Stimulated activated CD4-positive, alpha-beta T cell treated with anti-CD3 and anti-CD28 coated beads, Interleukin-2, amount 100 ng/mL, for 4 hours (primary cell): ENCODE measurements at places on chromosomes 5 and 9.

- DNase-seq, result peak; percentile 29
Measured at GRCh38 chr9:75265525-75265972, 177.2 kb downstream of the OSTF1 start.

DNA sequence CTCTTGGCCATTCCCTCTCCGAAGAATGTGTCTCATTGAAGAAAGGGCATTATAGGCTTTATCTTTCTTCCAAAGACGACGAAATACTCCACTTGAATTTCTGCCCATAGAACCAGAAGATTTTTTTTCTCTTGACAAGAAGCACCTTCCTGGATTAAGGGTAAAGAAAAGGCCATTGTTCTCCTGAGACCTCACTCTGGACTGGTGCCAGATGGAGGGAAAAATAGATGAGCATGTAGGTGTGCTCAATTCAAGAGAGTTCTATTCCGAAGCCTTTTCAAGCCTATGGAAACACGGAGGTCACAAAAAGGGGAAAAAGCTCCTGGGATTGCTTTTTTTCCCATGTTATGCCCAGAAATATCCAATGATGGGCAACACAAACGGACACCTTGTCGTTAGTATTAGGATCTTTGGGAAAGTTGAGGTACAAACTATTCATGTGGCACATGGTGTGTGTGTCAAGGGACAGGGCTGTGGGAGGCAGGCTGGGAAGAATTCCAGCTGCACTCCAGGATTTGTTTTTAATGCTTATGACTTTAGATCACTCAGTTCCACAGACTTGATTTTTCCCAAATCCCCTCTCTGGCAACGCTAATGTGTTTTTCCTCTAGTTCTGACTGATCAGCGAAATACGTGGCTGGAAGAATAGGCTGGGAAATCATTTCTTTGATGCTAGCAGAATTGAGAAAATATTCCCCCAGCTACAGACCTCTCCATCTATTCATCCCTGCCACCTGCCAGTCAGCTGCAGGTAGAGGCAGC lies 89.9 kb downstream of the SIL1 start:
- no peak for DNase-seq

DNA sequence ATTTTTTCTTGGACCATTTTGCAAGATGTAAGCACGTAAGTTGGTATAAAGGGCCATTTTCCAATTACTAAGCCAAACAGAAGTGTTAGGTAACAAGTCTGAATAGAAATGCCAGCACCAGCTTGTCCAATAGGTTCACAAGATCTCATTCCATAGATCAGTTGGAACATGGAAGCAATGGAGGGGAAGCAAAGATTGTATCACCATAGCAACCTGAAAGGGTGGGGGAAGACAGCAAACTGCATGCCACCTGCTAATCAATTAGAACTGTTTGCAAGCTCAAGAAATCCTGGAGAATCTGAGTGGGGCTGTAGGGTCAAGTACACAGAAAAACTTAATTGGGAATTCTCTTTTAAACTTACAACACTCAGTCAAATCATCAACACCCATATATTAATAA lies 264.9 kb upstream of the EFNA5 start:
- no peak for DNase-seq

DNA sequence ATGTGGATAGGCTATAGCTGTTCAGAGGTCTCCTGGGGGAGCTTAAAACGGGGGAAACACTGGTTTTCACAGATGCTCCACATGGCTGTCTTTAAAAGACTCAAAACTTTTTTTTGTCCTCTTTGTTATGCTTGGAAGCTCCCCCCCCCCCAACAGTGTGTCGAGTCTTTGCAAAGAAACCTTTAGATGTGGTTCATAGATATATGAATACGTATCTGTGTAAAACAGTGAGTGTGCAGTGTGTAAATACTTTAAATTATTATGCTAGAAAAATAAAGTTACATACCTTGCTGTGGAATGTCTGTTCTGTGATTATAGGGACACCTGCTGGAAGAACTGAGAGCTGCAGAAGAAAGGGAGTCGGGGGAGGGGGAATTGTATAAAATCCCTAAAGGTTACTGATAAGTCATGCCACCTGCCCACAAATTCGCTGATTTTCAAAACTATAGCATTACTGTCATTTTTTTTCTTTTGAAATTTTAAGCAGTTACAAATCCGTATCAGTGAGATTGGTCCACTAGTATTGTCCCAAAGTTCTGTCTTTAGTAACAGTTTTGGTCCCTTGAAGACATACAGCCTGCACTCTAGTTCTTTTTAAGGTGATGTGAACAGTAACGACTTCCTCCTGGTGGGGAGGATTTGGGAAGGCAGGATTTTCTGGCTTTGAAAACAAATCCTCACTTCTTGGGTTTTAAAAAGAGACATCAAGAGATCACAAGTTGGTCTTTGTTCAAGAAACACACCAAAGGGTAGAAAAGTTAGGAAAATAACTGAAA lies 22.9 kb downstream of the RGMB start:
- peak; percentile 44 for DNase-seq

DNA sequence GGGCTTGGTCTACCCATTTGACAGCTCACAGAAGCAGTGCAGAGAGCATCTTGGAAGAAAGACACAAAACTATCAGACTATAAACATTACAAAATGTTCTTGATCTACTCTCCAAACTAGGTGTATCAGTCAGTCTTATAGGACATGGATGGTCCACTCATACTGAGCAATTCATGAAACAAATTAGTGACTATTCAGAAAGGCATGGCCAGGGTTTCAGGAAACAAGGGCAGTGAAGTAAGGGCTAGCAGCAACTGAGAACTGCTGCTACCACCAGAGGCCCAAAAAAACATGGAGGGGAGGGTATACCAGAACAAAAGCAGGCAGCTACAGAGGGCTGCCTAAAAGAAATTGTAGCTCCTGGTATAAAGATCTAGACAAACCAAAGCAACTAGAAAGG lies 287.0 kb downstream of the PIK3R1 start:
- no peak for DNase-seq

DNA sequence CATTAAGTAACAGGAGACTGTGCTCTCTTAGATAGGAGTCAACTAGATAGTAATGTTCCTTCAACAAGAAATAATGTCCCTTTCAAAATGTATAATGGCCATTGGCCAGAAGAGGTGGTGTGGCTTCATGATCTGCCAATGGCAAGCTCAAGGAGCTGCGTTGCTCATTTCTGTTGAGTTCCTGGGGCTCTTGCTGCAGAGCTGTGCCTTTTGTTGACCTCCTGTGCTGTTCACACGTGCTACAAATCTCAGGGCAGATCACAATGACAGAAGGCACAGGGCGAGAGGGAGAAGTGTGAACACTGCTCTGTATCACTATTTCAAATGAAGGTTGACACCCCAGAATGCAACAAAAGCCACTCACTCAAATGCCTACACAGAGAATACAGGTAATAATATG lies 16.0 kb upstream of the TBC1D2 start:
- no peak for DNase-seq

- DNase-seq, result no peak
Measured at GRCh38 chr9:134837529-134837928, 43.1 kb upstream of the FCN2 start.

GRCh38 chr5:126056352-126056751 lies 366.9 kb upstream of the GRAMD2B start:
- DNase-seq, result no peak

DNA sequence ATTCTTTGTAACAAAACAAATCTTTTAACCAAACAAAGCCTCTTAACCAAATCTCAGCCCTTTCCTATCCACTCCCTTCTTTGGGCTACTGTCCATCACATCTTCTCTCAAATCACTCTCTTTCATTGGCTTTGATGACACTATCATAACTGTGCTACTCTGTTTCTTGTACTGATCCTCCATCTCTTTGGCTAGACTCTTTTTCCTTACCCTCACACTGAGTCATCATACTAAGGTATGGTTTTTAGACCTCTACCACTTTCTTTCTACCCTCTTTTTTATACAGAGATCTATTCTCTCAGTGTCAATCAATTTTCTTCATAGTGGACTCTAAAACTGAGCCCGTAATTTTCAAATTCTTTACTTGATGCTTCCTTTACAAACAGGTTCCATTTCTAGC lies 174.9 kb downstream of the RAPGEF6 start:
- DNase-seq, result no peak

- no peak for DNase-seq
Measured at GRCh38 chr5:179430193-179431175, 85.2 kb upstream of the ADAMTS2 start.

DNA sequence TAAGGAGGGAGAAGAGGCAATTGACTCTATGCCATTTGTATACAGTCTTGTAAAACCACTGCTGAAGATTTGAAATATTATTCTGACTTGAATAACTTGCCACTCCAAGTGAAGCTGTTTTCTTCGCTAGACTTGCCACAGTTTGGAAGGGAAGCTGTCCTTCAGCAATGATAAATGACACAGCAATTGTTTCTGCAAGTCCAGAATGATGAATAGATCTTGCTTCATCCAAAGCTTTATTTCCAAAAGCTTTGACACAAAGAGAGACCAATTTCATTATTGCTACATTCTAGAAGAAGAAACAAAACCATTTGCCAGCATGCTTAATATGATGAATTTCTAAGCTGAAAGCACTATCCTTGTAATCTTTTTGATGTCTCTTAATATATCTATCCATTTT lies 73.7 kb downstream of the ZNF366 start:
- DNase-seq, result no peak

DNA sequence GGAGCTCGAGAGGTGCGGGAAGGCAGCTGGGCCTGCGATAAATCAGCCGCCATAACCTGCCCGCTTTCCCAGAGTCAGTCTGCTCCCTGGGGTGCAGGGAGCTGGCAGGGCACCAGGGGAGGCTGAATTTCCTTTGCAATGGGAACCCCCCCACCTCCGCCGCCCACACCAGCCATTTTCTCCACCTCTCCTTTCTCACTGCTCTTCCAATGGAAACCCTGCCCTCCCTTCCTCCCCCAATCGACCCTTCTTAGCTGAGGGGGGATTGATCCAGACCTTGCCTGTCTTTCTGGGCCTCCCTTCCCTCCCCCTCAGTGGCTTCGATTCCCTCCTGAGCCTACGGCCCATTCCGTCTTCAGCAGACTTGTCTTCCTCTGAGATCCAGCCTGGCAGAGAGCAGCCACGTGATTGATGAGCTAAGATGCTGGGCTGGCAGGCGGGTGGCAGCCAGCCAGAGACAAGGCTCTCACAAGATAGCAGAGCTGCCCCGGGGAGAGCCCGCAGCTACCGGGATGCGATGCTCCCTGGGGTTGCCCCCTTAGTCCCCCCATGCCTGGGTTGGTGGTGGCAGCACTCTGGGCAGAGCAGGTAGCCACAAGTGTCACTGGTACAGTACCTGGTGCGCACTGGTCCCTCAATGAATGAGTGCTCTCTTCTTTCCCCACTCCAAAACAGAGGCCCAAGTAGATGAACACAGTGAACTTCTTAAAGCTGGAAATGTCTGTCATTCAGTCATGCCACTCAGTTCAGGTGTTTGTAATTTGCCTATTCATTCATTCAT lies 53.7 kb upstream of the FABP6 start:
- DNase-seq, result no peak

DNA sequence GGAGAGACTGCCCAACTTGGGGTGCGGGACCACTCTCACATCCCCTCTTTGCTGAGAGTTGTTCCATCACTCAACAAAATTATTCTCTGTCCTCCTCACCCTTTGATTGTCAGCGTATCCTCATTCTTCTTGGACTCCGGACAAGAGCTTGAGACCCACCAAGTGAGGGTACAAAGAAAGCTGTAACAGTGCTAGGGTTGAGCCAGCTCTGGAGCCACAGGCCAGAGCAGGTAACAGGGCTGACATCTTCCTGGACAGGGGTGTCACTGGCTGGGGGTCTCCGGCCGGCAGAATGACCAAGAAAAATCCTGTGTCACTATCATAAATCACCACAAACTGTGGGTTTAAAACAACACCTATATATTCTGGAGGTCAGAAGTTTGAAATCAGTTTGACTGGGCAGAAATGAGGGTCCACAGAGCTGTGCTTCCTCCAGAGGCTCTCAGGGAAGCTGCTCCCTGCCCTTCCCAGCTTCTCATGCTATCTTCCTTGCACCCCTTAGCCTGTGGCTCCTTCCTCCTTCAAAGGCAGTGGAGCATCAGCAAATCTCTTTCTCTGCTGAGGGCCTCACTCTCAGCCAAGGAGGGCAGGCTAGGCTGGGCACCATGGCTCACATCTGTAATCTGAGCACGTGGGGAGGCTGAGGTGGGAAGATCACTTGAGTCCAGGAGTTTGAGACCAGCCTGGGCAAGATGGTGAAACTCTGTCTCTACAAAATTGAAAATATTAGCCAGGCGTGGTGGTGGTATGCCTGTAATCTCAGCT lies 4.1 kb upstream of the BBLN start:
- no peak for DNase-seq

GRCh38 chr5:4700069-4700468 lies 440.1 kb upstream of the ADAMTS16 start:
- no peak for DNase-seq

DNA sequence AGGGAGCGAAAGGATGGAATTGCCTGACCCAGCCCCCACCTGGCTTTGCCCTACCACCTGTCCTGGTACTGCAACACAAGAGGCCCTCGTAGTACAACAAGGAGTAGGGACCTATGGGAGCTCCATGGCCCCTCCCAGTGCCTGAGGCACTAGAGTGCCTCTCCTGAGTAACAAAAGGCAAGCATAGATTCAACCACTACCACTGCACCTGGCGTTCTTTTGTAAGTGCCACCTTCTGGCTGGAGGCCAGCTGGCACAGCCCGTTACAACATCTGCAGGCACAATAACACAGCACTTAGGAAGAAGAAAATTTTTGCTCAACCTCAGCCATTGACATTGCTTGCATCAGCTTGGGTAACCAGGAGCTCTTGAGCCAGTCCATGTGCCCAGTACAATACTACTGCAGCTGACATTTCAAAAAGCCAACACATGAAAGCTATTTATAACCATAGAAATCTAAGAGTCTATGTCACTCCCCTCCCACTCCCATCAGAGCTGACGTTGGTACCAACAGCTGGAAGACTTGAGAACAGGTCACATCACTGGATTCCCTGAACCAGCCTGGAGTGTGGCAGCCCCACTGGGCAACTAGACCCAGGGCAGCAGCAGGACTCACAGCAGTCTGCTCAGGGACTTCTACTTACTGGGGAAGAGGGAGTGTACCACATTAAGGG lies 17.7 kb upstream of the FAM174A start:
- DNase-seq, result no peak

DNA sequence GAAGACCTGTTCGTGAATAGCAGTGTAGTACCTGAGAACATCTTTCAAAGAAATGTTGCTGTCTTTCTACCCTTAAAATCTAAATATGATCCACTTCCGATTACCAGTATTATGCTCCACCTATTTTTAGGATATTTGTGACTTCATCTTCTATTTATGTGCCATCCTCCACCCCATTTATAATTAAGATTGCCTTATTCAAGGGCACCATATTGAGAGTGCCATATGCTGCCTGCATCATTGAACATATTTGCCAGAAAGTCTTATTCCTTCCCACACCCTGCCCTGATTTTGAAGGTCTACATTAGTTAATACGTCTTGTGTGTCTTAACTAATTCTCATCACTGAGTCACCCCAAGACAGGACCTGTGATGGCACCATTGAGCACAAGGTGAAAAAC lies 1076.7 kb downstream of the CDH12 start:
- DNase-seq, result no peak

- DNase-seq, result peak; percentile 23
Measured at GRCh38 chr5:141845371-141845851, 32.8 kb downstream of the PCDH1 start.
